ENCODE measurements at places on chromosomes 1 and 21.
A peak's percentile ranks its signal among the peaks of the same experiment; 100 is the strongest.

- DNase-seq = no peak
Observed at GRCh38 chr1:68231627-68232288, 565 bp downstream of the WLS start.

DNA sequence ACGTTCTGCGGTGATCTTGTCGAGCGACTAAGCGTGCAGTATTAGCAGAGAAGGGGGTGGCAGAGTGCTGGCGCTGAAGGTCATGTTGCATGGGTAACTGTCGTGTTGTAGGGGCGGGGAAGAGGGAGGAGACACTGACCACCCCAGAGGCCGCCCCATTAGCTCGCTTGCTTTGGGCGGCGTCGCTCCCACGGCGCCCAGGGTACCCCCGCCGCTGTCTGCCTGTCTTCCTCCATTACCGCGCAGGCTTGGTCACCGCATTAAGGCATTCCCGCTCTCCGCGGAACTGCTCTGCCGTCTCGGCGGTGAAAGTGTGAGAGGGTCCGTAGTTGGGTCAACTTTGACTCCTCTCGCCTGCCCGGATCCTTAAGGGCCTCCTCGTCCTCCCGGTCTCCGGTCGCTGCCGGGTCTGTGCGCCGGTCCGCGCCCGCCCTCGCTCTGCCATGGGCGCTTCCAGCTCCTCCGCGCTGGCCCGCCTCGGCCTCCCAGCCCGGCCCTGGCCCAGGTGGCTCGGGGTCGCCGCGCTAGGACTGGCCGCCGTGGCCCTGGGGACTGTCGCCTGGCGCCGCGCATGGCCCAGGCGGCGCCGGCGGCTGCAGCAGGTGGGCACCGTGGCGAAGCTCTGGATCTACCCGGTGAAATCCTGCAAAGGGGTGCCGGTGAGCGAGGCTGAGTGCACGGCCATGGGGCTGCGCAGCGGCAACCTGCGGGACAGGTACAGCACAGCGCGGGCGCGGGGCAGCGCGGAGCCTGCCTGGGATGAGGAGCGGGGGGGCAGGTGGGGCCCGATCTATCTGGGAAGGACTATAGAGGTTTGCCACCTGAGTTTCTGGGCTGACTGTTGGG, at the start of gene MTARC2:
TSS of gene MTARC2 (plus strand) at position 234 of the 846 bp plus-strand sequence. CDS start at position 444, 210 bp downstream.
- DNase-seq = no peak

- DNase-seq = no peak
Observed at GRCh38 chr1:109712321-109712864, 342 bp downstream of the GSTM5 start.

DNA sequence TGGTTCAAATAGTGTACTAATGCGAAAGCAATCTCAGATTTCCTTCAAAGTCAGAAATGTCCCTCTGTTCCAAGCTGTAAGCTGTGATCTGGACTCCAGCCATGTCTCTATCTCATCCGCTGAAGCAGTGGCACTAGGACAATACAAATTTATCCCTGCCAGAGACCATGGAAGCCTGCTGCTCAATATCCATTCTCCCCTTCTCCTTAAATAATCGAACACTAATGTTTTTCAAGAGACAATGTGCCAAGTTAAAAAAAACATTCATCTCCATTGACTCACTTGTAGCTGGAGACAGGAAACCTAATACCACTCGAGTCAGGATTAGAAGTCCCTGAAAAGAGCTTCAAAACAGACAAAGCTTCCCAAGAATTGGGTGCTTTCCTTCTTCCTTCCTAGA, 38.5 kb upstream of the PGBD5 start:
- no peak for DNase-seq

DNA sequence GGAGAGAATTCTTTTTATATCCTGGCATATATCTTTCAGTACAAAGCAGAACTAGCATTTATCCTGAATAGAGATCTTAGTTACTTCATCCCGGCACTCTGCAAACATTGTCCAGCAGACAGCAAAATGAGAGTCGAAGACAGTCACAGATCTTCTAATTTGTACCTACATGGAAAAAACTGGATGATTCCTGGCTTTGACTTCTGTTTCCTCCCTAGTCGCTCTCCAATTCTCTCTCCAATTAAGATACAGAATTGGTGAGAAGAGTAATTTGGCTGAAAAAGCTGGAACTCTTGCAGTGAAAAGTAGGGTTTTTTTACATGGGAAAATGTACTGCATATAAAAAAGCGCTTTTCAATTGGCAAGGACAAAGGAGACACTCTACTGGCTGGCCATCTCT, 151.1 kb upstream of the C8B start:
- DNase-seq = no peak

DNA sequence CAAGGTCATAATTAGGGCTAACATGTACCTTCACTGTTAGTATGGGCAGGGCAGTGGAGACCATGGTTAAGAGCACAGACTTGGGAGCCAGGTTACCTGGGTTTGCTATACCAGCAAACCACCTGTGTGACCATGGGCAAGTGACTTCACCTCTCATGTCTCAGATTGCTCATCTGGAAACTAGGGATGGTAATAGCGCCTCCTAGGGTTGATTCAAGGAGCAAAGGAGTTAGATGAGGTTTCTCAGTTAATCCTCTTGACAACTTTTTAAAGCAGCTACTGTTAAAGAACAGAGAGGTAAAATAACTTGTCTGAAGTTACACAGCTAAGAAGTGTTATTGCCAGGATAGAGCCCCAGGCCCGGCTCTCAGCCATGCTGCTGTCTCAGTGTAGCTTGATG, 790 bp upstream of the MATN1 start:
- no peak for DNase-seq

DNA sequence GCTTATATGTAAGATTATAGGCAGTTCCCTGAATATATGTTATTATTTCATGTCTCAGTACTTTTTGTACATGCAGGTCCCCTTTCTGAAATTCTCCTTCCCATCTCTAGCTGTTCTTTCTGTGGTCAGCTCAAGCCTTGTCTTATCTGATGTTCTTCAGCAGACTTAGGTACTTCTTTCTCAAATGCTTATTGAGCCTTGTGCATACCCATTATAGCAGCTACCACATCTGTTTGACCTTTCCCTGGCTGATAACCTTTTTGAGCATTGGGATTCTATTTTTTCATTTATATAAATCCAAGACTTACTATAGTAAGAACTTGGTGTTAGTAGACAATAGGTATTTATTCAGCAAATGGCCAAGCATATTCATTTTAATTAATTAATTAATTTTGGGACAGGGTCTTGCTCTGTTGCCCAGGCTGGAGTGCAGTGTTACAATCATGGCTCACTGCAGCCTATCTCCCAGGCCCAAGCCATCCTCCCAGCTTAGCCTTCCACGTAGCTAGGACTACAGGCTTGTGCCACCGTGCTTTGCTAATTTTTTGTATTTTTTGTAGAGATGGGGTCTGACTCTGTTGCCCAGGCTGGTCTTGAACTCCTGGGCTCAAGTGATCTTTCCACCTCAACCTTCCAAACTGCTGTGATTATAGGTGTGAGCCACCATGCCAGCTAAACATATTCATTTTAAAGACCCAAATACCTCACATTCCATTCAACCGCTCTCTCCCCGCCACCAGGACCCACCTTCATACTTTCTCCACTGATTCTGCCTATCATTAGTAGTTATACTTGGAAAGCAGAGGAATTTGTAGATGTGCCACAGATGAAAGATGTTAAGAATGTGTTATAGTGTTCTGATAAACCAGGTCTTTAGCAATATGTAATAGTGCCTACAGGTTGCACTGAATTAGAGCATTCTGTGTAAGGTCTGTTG, 16.7 kb downstream of the TIPRL start:
- no peak for DNase-seq

DNA sequence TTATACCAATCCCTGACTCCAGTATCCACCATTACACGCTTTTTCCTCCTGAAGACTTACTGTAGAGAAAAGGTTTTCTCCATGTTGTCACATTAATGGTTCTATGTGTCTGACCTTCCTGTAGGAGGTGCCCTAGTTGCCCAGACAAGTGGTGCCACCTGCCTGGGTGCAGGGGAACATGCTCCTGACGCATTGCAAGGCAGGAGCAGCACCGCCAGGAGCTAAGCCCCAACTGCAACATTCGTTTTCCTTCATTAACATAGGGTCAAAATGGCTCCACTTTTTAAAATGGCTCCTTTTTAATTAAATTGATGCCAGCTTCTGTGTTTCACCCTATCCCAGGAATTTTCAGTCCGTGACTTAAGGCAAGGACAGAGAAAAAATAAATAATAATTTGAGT, 220.1 kb upstream of the SAMSN1 start:
- DNase-seq = no peak

DNA sequence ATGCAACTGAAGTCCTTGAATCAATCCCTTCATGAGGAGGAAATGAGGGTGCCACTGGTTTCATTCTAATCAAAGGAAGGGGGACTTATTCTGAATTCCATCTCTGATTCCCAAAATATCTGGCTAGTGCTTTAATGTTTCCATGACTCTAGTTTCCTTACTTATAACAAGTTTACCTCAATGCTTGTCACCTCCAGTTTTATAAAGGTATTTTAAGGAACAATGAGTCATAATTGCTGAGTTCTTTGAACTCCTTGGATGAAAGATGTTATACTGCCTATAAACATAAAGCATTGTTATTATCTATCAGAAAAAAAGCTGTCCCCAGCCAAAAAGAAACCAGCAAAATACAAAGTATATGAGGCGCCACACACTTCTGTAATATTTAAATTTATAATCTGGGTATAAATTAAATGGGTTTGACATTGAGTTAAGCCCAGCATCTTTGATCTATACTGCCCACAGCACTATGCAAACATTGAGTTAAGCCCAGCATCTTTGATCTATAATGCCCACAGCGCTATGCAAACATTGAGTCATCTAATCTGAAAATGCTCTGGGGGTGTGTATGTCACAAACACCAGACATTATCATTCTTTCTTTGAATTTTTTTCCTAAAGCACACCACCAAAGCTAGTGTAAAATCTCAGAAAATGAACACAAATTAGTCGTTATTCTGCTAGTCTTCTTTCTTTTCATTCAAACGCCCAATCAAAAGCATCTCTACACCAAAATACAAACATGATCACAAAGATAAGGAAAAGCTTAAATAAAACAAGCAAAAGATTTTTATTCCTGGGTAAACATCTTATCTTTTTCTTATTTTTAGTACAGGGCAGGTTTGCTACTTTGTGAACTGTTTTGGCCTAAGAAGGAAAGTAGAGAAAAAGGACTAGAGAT, 11.5 kb upstream of the CXADR start:
- no peak for DNase-seq

DNA sequence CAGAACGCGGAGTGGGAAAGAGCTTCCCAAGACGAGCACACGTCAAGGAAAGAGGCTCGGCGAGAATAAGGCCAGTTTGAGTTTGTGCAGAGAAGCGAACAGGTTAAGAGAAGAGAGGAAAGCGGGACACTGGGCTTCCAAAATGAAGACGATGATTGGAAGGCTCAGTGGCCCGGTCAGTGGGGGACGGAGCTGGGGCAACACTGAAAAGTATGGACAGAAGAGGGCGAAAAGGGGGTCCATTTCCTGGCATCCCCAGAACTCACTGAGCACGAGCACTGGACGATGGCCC, 258 bp downstream of the CCT3 start:
- DNase-seq = no peak

DNA sequence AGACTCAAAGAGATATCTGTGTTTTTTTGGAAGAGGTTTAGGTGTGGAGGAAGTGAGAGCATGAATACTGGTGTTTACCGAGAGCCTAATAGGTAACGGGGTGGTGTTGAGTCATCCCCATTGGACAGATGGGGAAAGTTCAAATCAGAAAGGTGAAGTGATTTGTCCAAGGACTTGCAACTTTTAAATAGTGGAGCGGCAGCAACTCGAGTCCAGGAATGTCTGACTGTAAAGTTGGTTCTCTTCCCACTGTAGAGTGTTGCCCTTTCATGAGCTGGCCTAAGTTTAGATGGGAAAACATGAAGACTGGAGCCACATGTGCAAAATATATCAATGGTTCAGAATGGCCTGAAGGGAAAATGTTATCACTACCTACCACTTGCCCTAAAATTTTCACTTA, 125.7 kb downstream of the LYPLAL1 start:
- no peak for DNase-seq

DNA sequence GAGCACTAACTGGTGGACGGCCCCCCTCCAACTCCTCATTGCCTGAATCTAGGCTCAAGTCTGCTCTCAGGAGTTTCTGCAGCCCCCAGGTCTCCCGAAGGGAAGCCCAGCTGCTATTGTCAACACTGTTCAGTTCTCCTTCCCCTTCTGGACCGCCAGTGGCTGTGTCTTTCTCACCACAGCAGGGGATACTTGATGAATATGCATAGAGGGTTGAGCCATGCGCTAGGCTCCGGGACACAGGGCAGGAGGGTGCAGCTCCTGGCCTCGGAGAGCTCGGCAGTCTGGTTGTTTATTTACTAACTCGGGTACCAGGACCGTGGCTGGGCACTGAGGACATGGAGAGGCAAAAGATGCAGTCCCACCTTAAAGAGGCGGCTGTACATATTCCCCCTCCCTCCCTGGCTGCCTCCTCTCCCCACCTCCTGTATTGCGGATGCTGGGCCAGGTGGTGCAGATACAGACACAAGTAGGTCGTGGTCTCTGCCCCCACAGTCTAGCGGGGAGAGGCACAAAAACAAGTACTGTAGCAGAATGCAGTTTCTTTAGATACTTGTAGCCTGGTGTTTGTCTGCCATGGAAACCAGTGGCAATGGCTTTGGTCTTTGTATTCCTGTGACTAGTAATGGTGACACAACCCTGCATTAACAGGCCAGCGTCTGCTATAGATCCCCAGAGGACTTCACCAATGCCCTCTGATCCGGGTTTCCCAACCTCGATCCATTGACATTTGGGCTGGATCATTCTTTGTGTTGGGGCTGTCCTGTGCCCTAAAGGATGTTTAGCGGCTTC, 26.2 kb downstream of the ARHGEF10L start:
- DNase-seq = no peak

- DNase-seq = no peak
Observed at GRCh38 chr1:63868268-63868781, 94.5 kb downstream of the ROR1 start.

GRCh38 chr21:44463724-44464123, 8.4 kb downstream of the LRRC3 start:
- DNase-seq = peak; percentile 31

GRCh38 chr21:25984538-25984937, 186.0 kb downstream of the APP start:
- DNase-seq = no peak

- no peak for DNase-seq
Observed at GRCh38 chr1:103283371-103283770, 175.0 kb upstream of the COL11A1 start.

GRCh38 chr1:159187033-159187432, 15.6 kb downstream of the CADM3 start:
- no peak for DNase-seq

- DNase-seq = no peak
Observed at GRCh38 chr1:1100296-1100695, 15.6 kb downstream of the C1orf159 start.

All from activated effector memory CD4-positive, alpha-beta T cell treated with anti-CD3 and anti-CD28 coated beads, Interleukin-2, amount 50 U/mL, for 16 hours (primary cell).